ENCODE measurements at places on chromosomes 1 and 21. TPM values are rescaled to one million over a fixed set of nuclear protein-coding genes. Genes with fewer than 3 reads are reported as not detected.

RGS1 gene
- total RNA-seq = 0.75 TPM

GPR153 gene
- 4.8 TPM for total RNA-seq

NUP210L gene
- total RNA-seq = 0.31 TPM

SYTL1 gene
- 0.23 TPM for total RNA-seq

E2F2 gene
- 0.13 TPM for total RNA-seq

ZNF648 gene
- not detected for total RNA-seq

S100A16 gene
- 42.7 TPM for total RNA-seq

C1orf116 gene
- total RNA-seq = 0.58 TPM

A3GALT2 gene
- not detected for total RNA-seq

OR10Z1 gene
- total RNA-seq = not detected

F5 gene
- 1.5 TPM for total RNA-seq

LRRC7 gene
- 4.1 TPM for total RNA-seq

RCAN3 gene
- total RNA-seq = 7.8 TPM

TIE1 gene
- total RNA-seq = 31.2 TPM

SPRR2F gene
- total RNA-seq = not detected

PALMD gene
- 120 TPM for total RNA-seq

Measured in heart left ventricle (tissue), 16 donors.